Left kidney (tissue), 8 donors: ENCODE measurements at places on chromosomes 2 and 18. TPM values are rescaled to one million over a fixed set of nuclear protein-coding genes. Genes with fewer than 3 reads are reported as not detected.
A peak's percentile ranks its signal among the peaks of the same experiment; 100 is the strongest.

The SP5 gene
- 0.47 TPM for polyA plus RNA-seq

The EFEMP1 gene
- 111 TPM for polyA plus RNA-seq

The HIBCH gene
- polyA plus RNA-seq: 110 TPM

The CCDC121 gene
- 12.0 TPM for polyA plus RNA-seq

The CMPK2 gene
- polyA plus RNA-seq: 4.0 TPM

The CPO gene
- 1.7 TPM for polyA plus RNA-seq

The ANKRD53 gene
- polyA plus RNA-seq: 0.90 TPM

The ANKRD30B gene
- polyA plus RNA-seq: 0.62 TPM

The RTP5 gene
- not detected for polyA plus RNA-seq

The ZAP70 gene
- 2.2 TPM for polyA plus RNA-seq

DNA sequence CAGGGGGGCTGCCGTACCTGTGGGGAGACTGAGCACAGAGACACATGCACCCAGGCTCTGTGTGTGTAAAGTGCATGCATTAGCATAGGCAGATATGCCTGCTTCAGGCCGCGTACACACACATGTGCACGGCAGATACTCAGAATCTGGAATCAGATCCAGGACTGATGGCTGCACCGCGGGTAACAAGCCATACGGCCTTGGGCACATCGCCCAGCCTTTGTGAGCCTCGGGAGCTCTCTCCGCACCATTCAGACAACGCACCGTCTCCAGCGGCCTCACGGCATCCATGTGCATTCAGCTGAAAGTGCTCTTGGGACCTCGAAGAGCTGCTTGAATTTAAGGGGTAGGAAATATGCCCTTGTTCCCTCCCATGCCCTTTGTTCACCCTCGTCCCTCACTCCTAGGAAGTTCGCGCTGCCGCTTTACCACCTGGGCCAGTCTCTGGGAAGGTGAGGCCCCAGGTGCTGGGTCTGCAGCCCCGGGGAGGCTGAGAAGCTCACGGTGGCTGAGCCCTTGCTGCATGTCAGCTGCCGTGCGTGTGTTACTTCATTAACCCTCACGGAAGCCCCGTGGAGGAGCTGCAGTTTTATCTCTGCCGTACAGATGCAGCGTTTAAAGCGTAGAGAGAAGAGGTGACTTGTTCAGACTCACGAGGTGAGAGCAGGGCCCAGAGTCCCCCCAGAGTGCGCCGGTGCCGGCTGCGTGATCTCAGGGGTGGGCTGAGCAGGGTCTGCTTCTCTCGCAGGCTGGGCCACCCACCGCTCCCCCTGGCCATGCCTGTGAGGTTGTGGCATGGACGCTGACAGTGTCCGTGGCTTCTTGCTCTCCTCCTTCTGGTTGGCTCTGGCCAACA, 377.7 kb upstream of the MYT1L start:
- no peak for DNase-seq

DNA sequence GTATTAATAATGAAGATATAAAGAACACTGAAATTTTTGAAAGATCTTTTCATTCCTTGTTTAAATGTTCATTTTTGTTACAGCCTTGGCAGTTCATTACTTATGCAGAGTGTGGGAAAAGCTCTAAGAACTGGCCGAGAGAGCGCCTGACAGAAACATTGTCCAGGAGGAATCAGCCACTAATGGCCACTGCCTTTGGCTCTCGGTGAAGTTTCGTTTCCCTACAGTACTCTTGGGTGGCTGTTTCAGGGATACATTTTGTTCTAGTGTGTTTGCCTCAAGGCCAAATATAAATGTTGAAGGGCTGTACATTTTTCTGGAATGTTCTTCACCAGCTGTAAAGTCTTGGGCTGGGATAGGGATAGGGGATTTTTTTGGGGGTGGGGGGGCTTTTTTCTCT, 10.7 kb downstream of the SPTBN1 start:
- no peak for DNase-seq

DNA sequence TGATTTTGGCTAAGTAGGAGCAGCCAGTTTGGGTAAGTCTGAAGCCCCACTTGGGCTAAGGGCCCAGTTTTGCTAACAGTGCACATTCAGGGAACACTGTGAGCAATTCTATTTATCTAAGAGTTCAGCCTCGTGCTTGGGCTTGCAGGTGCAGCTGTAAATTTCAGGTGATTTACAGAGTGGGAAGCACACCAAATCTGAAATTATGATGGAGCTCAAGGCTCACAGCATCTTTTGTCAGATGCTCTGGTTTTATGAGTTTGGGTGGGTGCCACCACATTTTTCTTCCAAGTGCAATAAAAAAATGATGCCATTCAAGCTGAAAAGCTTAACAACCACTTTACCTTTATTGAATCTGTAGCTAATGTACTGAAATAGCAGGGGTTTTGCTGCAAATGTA, 671.2 kb downstream of the LRRTM4 start:
- DNase-seq: no peak

DNA sequence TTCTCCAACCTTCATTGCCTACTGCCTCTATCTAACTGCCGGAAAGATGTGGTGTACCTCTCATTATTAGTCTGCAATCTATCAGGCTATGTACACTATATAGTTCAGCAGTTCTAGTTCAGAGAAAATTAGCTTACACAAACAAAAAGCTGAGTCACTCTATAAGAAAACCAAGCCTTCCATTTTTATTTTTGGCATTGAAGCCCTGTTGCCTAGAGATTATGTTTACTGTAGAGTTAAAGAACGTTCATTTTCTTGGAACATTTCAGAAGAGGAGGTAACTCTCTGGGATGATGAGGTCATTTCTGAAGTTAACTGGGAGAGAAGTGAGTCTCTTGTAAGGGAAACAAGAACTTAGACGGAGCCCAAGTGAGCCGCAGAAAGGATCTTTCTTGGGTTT, 133.5 kb downstream of the FAM124B start:
- no peak for DNase-seq

DNA sequence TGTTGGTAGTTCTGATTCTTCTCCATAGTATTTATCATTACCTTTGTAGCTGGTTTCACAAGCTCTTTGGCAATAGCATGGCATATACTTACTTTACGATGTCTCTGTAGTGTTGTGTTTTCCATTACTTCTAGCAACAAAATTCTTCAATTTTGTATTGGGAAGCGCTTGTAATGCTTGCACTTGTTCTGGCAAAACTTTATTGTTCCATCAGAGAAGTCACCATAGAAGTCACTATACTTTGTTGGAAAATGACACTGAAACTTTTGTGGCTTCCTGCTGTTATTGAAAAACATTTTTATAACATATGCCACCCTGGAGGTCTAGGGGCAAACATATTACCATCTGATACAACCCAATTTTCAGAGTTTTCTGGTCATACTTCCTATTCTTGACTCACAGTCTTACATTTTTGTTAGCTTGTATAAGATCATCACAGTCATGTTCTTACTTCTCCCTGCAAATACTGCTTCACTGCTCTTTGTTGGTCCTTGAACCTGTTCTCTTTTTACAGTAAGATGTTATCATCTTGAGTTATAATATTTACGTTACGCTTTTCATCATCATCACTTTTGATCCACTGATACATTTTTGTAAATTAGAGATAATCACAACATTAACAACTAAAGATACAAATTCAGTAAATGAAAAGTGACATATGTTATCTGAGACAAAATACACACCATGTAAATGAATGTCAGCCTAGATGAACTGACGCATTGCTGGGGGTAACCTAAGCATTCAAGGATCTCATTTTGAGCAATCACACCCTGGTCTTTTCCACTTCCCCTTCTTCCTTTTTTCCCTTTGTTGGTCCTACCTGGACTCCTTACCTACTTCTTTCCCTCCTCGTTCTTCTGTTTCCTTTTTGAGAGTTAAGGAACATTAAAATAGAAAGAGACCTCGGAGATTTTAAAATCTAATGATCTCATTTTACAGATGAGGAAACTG, 33.3 kb upstream of the CXCR4 start:
- no peak for DNase-seq

GRCh38 chr18:5519448-5520298, 24.1 kb downstream of the EPB41L3 start:
- no peak for DNase-seq

- DNase-seq: no peak
These were observed 130.1 kb downstream of the LNPK start for GRCh38 chr2:175872005-175872348.

DNA sequence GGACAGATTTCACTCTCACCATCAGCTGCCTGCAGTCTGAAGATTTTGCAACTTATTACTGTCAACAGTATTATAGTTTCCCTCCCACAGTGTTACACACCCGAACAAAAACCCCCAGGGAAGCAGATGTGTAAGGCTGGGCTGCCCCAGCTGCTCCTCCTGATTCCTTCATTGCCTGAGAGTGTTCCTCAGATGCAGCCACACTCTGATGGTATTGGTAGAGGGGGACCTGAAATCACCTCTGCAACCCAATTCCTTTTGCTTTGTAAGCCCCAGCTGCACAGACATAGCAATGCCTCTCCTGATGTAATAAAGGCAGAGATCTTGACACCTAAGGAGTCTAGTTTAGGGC, 1529.8 kb downstream of the RPIA start:
- DNase-seq: no peak

GRCh38 chr2:171985076-171985475, 14.7 kb upstream of the METAP1D start:
- DNase-seq: no peak

GRCh38 chr18:59729781-59730180, 32.6 kb upstream of the CCBE1 start:
- DNase-seq: no peak

DNA sequence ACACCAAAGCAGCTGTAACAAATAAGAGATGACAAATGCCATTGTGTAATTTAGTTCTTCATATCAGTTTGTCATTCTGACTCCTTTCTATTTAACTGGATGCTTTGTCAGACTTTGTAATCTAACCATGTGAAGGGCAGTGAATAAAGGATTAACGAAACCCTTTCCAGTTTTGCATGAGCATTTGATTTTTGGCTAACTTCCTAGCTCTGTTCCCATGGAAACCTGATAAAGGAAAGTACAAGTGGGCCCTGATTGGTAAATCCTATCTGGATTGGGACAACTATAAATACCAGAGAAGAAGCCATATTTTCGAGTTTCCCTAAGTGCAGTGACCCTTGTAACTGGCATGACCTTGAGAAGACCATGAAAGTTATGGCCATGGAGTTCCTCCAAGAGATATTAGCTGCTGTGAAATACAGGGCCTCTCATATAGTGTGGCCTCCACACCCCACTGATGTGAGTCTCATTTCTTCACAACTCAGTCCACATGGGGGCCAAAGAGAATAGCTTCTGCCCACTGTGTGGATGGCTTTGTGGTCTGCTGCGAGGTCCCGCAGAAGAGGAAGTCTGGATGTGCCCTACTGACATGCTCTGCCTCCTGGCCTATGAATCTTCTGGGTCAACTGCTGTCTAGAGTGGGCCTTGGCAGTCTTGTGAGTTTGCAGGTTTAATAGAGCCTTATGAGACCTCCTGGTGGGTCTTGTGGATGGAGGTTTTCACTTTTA, 38.2 kb upstream of the CYP1B1 start:
- no peak for DNase-seq

GRCh38 chr2:16626497-16626896, 39.1 kb downstream of the CYRIA start:
- no peak for DNase-seq

DNA sequence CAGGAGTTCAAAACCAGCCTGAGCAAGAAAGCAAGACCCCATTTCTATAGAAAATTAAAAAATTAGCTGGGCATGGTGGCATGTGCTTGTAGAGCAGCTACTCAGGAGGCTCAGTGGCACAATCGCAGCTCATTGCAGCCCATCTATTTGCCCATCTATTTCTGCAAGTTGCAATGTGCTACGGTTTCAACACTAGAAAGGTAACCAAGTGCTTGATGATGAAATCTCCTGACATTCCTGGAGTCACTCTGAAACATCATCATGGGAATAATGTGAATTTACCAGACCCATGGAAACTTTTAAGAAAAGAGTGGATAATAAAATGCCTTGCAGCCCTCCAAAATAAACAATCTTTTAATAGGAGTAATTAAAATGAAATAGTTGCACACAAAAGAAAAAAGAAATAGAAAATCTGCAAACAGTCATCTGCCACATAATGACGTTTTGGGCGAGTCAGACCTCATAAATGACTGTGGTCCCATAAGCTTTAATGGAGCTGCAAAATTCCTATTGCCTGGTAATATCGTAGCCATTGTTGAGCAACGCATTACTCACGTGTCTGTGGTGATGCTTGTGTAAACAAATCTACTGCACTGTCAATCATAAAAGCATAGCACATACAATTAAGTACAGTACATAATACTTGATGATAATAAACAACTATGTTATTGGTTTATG, 46.6 kb upstream of the AMMECR1L start:
- DNase-seq: peak; percentile 33

DNA sequence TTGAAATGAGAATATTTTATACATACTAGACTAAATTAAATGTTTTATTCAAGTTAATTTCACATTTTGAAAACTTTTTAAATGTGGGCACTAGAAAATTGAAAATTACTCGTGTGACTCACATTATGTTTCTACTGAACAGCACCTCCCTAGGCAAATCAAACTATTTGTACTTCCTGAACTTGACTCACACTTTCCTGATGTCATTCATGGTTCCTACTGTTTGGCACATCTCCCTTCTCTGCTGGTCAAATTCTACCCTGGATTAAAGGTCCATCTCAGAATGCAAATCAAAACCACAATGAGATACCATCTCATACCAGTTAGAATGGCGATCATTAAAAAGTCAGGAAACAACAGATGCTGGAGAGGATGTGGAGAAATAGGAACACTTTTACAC, 16.7 kb downstream of the LHCGR start:
- no peak for DNase-seq

DNA sequence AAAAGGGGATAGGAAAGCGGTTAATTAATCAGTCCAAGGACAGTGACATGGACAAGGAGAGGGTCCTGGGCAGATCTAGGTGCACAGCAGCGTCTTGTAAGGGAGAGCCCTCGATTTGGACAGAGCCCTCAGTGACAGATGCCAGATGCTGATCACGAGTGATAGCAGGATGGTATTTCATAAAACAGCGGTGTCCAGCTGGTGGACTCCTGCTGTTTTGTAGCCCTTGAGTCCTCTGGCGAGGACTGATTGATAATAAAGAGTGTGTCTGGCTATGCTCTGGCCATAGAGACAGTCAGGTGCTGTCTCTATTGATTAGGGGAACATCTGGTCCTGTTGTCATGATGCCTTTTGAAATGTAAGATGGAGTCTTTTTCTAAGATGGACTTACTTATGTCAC, 180.7 kb downstream of the NCK2 start:
- no peak for DNase-seq
